KG1 (cell line): ENCODE measurements at places on chromosomes 12 and 14.

- no peak for DNase-seq
Measured at GRCh38 chr12:132729541-132730320, 19.1 kb downstream of the PGAM5 start.

DNA sequence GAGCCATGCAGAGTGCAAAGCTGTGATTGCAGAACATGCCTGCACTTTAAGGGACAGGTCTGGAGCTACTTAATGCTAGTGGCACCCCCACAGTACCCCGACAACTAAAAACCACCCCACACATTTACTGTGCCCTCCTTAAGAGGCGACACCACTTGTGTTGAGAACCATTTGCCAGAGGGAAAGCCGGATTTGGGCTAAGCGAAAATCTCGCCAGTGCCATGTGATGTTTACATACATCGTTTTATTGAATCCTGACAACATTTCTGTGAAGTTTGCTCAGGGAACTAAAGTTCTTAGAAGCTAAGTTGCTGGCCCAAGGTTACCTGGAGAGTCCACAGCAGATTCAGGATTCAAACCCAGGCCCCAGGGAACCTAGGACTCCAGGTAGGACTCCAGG is 119.0 kb upstream of the FKBP4 start:
- DNase-seq, result no peak

DNA sequence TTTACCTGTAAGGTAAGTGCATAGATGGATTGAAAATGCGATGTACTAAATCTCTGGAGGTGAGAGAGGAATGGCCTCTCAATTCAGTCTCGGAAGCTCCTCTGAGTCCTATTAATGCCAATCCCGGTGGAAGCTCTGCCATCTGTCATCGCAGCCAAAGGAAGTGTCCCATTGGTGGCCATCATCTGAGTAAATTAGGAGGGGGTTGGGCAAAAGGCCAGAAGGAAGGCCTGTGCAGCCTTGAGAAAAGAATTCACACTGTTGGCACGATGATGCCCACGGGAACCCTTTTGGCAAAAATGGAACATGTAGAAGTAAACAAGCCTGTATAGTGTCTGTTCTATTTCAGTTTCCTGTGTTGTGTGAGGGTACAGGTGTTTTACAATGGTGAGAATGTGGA is 494.8 kb downstream of the NELL2 start:
- DNase-seq, result no peak

DNA sequence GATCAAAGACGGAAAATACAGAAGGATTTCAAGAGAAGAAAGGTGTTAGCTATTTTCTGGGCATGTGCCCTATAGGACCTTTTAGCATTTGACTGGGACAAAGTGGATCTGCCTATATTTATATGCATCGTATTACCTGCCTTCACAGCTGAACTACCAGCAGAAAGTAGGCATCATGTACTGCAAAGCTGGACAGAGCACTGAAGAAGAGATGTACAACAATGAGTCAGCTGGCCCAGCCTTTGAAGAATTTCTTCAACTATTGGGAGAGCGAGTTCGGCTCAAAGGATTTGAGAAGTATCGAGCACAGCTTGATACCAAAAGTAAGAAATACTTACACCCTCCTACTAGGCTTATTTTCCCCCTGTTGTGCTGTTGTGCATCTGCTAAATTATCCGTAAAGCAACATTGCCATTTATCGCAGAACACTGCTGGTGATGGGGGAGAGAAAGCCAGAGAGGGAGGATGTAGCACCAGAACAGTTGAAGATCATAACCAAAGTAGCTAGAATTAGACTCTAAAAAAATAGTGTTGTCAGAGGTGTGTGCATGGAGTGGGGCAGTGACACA is 282.0 kb upstream of the RGS6 start:
- DNase-seq, result no peak

DNA sequence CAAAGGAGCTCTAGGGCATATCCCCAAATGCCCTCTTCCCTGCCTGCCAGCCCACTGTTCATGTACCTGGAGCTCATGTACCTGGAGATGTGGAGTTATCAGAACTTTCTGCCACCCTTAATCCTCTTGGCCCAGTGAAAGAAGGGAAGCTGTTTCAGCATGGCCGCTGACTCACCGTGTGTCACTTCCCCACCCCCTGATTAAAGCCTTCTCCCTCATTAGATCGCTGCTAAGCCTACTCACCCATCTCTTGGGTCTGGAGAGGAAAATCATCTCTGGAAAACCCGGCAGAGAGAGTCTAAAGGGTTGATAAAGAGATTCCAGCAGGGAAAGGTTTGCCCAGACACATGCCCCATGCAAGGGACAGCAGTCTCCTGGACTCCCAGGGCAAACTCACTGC is 4.5 kb upstream of the LTBP2 start:
- DNase-seq, result no peak

DNA sequence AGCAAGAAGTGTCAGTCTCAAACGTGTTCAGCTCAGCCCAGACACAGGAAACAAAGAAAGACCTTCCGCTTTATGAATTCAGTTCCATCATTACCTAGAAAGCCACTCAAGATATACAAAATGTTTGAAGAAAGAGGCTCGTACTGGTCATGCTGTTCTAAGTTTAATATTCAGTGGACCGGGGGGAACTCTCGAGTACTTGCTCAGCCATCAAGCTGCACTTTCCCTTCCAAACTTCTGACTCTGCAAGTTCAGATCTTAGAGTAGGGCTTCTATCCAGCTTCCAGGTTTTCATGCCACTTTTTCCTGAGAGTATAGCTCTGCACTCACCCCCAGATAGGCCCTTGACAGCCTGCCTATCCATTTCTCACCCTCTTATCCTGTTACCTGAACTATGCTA is 62.8 kb upstream of the OSBPL8 start:
- DNase-seq, result no peak

- DNase-seq, result no peak
Measured at GRCh38 chr14:95523051-95523814, 6.8 kb upstream of the SYNE3 start.

GRCh38 chr14:22558221-22558913 is 30.7 kb downstream of the DAD1 start:
- DNase-seq, result no peak

DNA sequence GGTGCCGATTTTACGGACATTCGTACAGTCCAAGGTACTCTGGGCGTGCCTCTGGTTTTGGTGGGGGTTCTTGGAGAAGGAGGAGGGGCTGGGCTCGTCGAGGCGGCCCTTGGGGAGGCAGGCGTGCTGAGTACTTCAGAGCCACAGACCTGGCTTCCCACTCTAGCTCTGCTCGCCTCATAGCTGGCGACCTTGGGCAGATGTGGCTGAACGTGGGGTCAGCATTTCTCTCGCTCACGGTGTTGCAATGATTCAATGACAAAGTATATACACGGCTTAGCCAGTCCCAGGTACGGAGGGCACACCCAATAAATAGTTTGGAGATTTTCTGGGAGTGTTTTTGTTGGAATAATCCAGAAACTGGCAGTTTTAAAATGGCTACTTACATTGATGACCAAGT is 75.1 kb downstream of the FOXN4 start:
- no peak for DNase-seq

- DNase-seq, result no peak
Measured at GRCh38 chr14:70955543-70956480, 48.6 kb downstream of the PCNX1 start.

DNA sequence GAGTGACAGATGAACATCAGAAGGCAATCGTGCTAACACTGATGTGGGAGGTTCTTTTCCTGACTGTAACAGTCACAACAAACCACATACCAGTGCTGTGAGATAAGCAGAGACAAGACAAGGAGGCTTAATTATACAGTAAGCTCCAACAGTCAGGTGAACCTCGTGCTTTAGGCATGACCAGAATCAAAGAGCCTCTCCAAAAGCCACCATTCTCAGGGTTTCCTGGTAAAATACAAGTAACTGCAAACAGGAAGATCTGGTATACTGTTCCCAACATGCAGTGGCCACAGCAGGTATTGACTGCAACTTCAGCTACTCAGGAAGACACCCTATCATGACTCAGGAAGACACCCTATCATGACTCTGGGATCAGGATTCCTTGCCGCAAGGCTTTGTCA is 47.3 kb upstream of the GTF2A1 start:
- no peak for DNase-seq

GRCh38 chr12:113663396-113663795 is 191.7 kb upstream of the LHX5 start:
- no peak for DNase-seq

DNA sequence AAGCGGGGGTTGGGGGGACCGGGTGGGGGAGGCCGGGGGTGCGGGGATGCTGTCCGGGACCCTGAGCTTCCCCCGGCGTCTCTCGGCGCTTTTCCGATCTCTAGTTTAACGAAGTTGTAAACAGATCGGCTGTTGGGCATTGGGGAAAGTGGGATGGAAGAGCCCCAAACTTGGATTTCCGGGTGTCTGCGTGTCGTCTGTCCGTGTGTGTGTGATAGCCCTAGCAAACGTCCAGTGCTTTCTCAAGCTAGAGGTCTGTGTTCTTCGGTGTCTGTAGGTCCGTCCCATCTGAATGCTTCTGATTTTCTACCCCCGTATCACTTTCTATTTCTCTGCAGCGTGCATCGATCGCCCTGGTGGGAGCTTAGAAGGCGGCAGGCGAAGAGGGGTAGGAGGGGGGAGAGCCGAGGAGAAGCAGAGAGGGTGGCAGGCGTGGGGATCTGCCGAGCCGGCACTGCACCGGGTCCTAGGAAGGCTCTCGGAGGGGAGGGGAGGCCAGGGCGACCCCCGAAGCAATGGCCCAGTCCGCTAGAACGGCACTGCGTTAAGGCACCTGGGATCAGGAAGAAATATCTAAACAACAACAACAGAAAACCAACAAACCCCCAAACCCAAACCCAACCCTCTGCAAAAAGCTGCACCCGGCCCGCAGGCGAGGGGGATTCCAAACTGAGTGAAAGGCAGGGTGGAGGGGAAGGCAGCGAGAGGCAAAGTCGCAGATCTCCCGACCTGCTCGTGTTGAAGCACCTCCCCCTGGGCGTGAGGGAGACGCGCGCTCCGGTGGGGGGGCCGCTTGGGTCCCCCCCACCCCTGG is 1.0 kb downstream of the KCNA1 start:
- DNase-seq, result no peak

DNA sequence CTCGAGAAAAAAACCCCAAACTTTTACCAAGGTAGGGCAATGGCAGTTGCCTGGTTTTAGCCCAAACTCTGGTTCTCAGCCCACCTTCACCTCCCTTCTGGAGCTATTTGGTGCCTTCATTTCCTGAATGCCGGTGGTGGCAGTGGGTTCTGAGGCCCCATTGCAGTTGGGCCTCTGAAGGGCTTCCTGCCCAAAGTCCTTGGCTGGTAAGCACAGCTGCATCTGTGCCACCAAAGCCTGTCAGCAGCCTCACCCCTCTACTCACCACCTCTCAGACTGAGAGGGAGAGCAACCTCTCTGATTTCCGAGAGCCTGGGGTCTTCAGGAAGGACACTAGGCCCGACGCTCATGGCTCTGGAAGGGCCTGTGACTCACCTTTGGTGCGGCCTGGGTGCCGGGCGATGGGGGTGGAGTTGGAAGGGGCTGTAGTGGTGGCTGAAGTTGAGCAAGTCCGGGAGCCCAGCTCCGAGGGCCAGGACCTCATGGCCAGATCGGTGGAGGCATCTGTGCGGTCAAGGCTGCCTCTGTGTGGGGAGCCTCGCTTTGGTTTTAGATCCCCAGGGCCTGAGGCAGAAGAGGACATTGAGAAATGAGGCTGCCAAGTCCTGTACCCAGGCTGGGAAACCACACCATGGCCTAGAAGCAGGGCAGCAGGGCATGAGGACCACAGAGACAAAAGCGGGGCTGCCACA is 38.6 kb upstream of the GPR68 start:
- DNase-seq, result no peak

GRCh38 chr14:64728856-64729255 is 24.6 kb downstream of the PLEKHG3 start:
- DNase-seq, result no peak

DNA sequence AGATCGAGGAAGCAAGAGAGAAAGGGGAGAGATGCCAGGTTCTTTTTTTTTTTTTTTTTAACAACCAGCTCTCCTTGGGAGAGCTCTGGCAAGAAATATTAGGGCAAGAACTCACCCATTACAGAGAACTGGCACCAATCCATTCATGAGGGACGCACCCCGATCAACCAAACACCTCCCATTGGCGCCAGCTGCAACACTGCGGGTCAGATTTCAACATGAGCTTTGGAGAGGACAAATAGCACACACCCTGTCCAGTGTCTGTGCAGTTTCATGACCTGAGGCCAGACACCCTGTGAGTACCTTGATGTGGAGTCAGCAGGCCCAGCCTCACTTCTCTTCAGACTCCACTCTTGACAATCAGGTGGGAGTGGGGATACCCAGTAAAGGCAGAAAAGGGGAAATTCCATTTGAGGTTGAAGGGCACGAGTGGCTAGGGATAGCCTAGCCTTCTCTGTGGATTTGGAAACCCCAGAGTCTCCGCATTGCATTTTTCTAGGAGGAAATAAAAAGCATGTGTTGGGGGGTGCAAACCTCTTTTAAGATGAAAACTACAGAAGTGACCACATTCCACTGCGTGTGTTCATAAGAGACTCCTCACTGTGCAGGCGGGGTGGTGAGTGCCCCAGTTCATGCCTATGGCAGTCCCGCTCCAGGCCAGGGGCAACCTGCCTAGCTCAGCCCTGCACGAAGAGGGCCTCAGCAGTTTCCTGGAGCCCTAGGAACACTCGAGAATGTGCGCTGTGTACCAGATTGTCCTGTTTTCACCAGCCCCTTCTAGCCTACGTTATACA is 42.4 kb upstream of the GPATCH2L start:
- no peak for DNase-seq
